IMR-90 (cell line): ENCODE measurements at places on chromosomes 12 and 14.

DNA sequence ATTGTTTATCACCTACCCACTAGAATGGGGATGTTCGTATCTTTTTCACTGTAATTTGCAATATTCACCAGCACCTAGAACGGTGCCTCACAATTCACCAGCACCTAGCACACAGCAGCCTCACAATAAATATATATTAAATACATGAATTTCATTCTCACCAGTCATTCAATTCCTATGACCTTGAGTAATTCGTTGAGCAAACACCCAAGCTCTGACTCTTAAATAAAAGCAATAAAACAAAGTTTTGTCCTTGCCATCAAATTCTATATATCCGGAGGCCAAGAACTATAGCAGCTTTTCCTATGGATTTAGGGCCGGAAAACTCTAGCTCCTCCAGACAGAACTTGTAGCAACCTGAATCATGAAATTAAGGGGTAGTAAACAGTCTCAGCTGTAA, 981 bp downstream of the VTI1B start:
- H3K36me3 ChIP-seq, result peaks cover 7% of the 10 kb centered on the region
- H3K4me1 ChIP-seq, result peaks cover 3% of the 10 kb centered on the region; the same call in 1 of the 2 replicates
- no peak overlapping the region for H3K27ac ChIP-seq
- H3K27me3 ChIP-seq, result no peaks in the 10 kb centered on the region

DNA sequence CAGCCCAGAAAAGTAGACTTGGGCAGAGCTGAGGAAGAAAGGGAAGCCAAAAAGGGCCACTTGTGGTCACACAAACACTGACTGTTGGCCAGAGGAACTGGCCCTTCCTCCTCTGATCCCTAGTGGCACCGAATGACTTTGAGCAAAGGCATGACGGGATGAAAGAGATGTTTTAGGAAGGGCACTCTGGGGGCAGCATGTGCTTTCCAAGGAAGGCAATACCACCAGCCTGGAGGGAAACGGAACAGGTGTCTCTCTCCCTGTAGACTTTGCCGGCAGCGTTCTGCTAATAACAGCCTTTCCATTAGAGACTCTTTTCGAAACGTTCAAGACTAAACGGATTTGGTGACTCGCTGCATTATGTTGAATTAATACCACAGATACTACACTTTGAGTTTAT, 12.3 kb upstream of the FBXO21 start:
- H3K27me3 ChIP-seq, result peaks cover 2% of the 10 kb centered on the region; the same call in 1 of the 2 replicates
- no peaks in the 10 kb centered on the region for H3K36me3 ChIP-seq
- no peak overlapping the region for H3K4me3 ChIP-seq
- no peak overlapping the region for H3K27ac ChIP-seq
- no peak for DNase-seq

DNA sequence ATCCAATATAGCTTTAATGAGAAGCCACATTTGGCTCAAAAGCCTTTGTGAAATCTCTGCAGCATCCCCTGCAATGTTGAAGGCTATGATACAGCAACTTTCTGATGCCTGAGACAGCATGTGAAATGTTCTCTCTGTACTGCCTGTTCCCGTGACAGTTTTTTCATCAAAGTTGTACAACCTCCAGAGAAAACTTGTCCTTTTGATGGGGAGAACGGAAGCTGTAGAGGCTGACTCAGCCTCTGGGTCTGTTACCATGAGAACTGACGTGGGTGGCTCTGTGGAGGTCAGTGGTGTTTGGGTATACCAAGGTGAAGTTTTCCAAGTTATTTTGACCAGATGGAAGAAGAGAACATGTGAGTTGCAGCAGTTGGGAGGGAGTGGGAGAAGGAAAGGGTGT, 17.0 kb downstream of the SLC4A8 start:
- H3K4me3 ChIP-seq, result no peak overlapping the region
- peaks cover 5% of the 10 kb centered on the region for H3K4me1 ChIP-seq
- peak; percentile 95 for DNase-seq
- H3K36me3 ChIP-seq, result no peaks in the 10 kb centered on the region

DNA sequence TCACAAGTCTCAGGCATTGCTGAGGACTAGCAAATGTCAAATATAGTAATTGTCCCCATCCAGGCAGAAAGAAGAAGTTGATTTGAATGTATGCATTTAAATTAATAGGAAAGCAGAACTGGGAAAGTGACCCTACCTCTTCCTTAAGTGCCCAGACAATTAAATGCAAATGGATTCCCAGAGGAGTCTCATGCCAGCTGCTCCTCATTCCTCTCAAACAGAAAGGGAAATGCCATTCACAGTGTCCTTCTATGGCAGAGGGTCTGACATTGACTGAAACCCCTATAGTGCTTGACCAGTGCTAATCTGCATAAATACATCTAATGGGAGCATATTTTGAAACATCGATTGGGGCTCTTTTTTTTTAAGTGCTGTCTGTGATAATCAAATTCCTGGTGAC, 292.4 kb upstream of the SEL1L start:
- H3K4me1 ChIP-seq, result no peaks in the 10 kb centered on the region
- H3K27me3 ChIP-seq, result no peaks in the 10 kb centered on the region
- H3K4me3 ChIP-seq, result no peak overlapping the region

DNA sequence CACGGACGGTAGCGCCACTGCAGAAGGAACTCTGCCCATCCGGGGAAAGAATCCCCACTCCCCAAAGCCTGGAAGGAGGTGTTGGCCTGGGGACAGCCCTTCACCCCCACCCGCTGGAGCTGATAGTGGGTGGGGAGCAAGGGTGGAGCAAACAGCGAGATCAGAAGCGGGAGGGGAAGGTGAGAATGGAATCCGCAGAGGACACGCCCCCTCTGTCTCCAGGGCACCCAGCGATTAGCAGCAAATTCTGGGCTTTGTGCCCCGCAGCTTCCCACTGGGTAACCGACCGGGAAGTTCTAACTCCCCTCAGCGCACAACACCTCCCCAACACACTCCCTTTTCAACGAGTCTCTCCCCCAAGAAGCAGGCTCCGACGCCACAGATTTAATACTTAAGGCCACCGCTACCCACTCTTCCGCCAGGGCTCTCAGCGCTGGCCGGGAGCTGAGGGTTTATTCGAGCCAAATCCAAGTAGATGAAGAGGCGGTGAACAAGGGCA, 1.4 kb downstream of the SLC25A29 start:
- peak overlapping the region; percentile 87 for H3K4me3 ChIP-seq
- peaks cover 15% of the 10 kb centered on the region; the same call in 1 of the 2 replicates for H3K4me1 ChIP-seq
- DNase-seq, result peak; percentile 22
- H3K36me3 ChIP-seq, result peaks cover 7% of the 10 kb centered on the region; the same call in 1 of the 2 replicates
- H3K27me3 ChIP-seq, result no peaks in the 10 kb centered on the region

- H3K27me3 ChIP-seq, result peaks cover 16% of the 10 kb centered on the region
- no peaks in the 10 kb centered on the region for H3K36me3 ChIP-seq
- no peaks in the 10 kb centered on the region for H3K4me1 ChIP-seq
Measured at GRCh38 chr14:101097109-101097793, 193.7 kb upstream of the RTL1 start.

GRCh38 chr12:48980953-48981756, 3.0 kb downstream of the WNT1 start:
- peaks cover 95% of the 10 kb centered on the region for H3K27me3 ChIP-seq
- H3K4me3 ChIP-seq, result peak overlapping the region; percentile 16
- no peak overlapping the region for H3K27ac ChIP-seq

DNA sequence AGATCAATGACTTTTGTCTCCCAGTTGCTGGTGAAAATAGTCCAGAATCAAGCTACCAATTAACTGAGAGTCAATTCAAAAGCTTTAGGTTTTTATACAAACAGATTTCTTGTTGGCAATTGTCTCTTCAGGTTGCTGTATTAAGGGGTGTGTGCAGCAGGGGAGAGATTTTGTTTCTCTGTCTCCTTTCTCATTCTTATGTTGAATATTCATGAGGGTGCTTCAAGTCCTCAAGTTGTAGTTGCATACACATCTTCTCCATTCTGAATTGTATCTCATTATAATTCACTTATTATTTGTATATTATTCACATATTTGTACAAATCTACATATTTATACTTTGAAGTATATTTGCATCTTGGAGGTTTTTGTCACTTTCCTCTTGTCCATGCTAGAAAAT, 126.7 kb upstream of the PTPRQ start:
- no peaks in the 10 kb centered on the region for H3K36me3 ChIP-seq
- no peak for DNase-seq
- H3K27me3 ChIP-seq, result no peaks in the 10 kb centered on the region
- no peak overlapping the region for H3K4me3 ChIP-seq
- H3K27ac ChIP-seq, result no peak overlapping the region

DNA sequence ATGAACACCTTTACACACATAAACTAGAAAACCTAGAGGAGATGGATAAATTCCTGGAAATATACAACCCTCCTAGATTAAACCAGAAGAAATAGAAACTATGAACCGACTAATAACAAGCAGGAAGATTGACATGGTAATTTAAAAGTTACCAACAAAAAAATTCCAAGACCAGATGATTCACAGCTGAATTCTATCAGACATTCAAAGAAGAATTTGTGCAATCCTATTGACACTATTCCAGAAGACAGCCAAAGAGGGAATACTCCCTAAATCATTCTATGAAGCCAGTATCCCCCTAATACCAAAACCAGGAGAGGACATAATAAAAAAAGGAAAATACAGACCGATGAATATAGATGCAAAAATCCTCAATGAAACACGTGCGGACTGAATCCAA, 102.6 kb upstream of the KRR1 start:
- no peaks in the 10 kb centered on the region for H3K4me1 ChIP-seq
- no peak overlapping the region for H3K4me3 ChIP-seq
- H3K27ac ChIP-seq, result no peak overlapping the region
- H3K27me3 ChIP-seq, result no peaks in the 10 kb centered on the region
- H3K36me3 ChIP-seq, result no peaks in the 10 kb centered on the region

DNA sequence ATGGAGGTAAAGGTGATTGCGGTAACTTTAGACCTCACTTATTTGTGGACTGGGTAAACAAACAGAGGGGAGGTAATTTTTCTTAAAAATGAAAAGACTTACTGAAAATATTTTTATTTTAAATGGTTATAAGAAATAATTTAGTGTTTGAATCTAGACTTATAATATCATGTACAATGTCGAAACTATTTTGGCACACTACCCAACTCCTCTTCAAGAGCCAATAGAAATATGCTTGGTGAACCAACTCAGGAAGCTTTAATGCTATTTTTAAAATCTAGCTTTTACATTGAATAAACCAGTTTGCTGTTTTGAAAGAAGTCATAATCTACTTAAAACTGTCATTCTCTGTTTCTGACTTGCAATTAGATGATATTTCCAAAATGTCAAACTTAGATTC, 175.8 kb upstream of the NPAS3 start:
- H3K27ac ChIP-seq, result no peak overlapping the region
- peak; percentile 1 for DNase-seq
- H3K27me3 ChIP-seq, result no peaks in the 10 kb centered on the region
- H3K4me1 ChIP-seq, result no peaks in the 10 kb centered on the region
- H3K4me3 ChIP-seq, result no peak overlapping the region

GRCh38 chr12:89992668-89993451, 284.2 kb upstream of the ATP2B1 start:
- H3K36me3 ChIP-seq, result no peaks in the 10 kb centered on the region
- no peaks in the 10 kb centered on the region for H3K27me3 ChIP-seq
- no peak overlapping the region for H3K4me3 ChIP-seq
- H3K4me1 ChIP-seq, result peaks cover 2% of the 10 kb centered on the region
- H3K27ac ChIP-seq, result no peak overlapping the region

DNA sequence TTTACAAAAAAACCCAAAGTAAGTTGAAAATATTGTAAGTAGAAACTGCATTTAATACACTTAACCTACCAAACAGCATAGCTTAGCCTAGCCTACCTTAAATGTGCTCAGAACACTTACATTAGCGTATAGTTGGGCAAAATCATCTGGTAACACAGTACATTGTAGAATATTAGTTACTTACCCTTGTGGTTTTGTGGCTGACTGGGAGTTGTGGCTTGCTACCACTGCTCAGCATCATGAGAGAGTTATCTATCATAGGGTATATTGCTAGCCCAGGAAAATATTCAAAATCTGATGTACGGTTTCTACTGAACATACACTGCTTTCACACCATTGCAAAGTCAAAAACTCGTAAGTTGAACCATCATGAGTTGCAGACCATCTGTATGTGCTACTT, 141.7 kb upstream of the GARIN6 start:
- H3K4me1 ChIP-seq, result no peaks in the 10 kb centered on the region
- H3K27me3 ChIP-seq, result no peaks in the 10 kb centered on the region

- no peak overlapping the region for H3K27ac ChIP-seq
- no peaks in the 10 kb centered on the region for H3K4me1 ChIP-seq
- DNase-seq, result no peak
- no peaks in the 10 kb centered on the region for H3K36me3 ChIP-seq
Measured at GRCh38 chr14:28116716-28117115, 649.9 kb upstream of the FOXG1 start.

GRCh38 chr12:54421175-54421878, 2.3 kb upstream of the ITGA5 start:
- peaks cover 23% of the 10 kb centered on the region for H3K4me1 ChIP-seq
- peaks cover 2% of the 10 kb centered on the region; the same call in 1 of the 2 replicates for H3K36me3 ChIP-seq
- peak; percentile 36 for DNase-seq
- no peak overlapping the region for H3K4me3 ChIP-seq
- H3K27ac ChIP-seq, result peak overlapping the region; percentile 84

DNA sequence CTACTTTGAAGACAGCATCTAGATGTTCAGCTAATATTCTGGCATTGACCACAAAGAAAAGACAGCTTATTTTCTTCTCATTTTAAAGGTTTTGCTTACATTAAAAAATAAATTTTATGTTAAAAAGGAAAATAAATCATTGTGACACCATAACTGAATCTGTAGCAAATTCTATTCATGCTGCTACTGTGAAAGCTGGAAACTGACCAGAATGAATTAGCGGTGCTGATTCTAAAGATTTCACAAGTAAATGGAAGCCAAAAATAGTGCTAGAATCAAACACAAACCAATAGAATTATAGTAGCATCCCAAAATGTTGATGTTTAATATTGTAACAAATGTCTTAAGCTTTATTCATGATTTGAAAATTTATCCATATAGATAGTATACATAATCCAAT, 850.0 kb upstream of the FBXO33 start:
- no peak overlapping the region for H3K4me3 ChIP-seq
- no peaks in the 10 kb centered on the region for H3K27me3 ChIP-seq
- DNase-seq, result no peak
- no peak overlapping the region for H3K27ac ChIP-seq

DNA sequence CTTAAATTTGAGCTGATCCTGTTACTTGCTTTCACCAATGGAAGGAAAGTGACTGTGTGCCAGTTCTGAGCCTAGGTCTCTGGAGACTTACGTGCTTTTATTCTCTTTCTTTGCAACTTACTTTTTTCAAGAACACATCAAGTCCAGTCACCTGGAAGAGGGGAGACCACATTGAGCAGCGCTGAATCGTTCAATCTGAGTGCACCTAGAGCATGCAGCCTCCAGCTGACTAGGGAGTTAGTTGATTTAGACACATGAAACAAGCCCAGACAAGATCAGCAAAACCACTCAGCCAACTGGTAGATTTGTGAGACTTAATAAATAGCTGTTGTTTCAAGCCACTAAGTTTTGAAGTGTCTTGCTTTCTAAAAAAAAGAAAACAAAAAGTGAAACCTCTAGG, 1014.8 kb upstream of the FBXO33 start:
- DNase-seq, result no peak
- H3K27ac ChIP-seq, result no peak overlapping the region
- no peaks in the 10 kb centered on the region for H3K4me1 ChIP-seq

GRCh38 chr14:33350366-33350990, 411.8 kb downstream of the NPAS3 start:
- H3K27me3 ChIP-seq, result no peaks in the 10 kb centered on the region
- H3K36me3 ChIP-seq, result no peaks in the 10 kb centered on the region
- H3K4me1 ChIP-seq, result no peaks in the 10 kb centered on the region
- H3K27ac ChIP-seq, result no peak overlapping the region
- no peak overlapping the region for H3K4me3 ChIP-seq
